Smooth muscle cell of the brain vasculature (primary cell): ENCODE measurements at places on chromosomes 7 and 10.
A peak's percentile ranks its signal among the peaks of the same experiment; 100 is the strongest.

DNA sequence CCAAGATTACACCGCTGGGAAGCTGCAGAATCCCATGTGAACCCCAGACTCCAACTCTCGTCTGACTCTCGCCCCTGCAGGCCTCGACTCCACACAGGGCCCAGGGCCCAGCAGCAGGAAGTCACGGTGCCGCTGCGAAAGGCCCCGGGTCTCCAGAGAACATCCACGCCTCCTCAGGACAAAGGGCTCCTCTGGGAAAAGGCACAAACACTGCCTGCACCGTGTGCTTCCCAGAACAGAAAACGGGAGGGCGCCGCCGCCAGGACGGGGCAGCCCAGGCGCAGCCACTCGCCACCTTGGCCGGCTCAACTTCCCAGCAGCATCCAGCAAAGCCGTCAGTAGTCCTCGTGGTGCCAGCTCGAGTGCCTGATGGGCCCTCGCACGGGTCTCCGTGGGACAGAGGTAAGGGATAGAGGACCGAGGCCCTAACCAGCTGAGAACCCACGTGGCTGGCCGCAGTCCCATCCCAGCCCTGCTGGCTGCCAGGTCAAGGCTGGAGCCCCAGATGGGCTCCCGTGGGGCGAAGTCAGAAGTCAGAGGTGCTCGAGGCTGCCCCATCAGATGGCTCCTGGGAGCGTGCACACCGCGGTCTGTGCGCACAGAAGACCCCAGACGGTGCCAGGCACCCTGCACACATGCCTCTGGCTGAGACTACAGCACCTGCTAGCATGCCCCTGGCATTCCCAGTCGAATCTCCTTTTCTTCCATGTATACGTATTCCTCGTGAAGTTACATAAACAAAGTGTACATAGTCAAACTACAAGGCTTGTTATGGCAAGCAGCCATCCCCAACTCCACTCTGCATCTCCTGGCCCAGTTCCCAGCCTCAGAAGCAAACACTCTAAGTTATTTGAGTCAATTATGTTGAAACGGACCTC lies 60.2 kb downstream of the MAD1L1 start:
- peak; percentile 87 for DNase-seq

DNA sequence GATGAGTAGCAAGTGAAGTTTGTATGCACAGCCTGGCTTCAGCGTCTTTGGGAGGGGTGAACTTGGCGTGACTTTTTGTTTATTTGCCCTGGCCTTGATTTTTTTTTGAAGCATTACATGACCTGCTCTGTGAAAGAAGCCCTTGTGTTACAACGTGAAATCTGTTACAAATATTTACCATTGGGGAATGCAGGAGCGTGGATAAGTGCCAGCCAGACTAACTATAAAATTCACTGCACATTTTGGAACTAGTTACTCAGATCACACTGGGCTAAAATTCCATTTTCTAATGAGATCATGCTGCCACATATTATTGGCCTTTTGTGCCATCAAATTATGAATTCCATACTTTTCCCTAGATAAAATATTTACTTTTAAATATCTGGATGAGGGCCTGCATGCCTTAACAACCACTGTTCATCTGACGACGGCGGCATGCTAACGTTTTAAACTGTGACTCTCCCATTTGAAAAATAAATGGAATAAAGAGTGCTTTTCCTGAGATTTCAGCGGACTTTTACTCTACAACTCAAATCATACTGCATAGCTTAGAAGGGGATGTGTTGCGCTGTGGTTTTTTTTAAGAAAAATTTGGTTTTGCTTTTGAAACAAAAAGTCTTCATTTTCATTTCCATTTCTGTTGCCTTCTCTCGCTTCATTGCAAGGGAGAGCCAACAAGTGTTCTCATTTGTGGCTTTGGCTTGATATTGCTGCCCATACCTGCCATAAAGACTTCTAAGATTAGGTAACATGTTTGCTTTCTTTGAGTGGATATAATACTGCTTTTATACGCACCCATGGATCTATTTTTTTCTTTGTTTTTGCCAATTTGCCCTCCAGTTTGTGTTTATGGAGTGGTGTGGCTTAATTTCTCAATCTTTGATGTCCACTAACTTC lies 352.2 kb downstream of the TFEC start:
- no peak for DNase-seq

GRCh38 chr7:133502498-133502897 lies 249.6 kb downstream of the EXOC4 start:
- DNase-seq: no peak

GRCh38 chr10:93386631-93387369 lies 95.3 kb downstream of the MYOF start:
- DNase-seq: no peak

DNA sequence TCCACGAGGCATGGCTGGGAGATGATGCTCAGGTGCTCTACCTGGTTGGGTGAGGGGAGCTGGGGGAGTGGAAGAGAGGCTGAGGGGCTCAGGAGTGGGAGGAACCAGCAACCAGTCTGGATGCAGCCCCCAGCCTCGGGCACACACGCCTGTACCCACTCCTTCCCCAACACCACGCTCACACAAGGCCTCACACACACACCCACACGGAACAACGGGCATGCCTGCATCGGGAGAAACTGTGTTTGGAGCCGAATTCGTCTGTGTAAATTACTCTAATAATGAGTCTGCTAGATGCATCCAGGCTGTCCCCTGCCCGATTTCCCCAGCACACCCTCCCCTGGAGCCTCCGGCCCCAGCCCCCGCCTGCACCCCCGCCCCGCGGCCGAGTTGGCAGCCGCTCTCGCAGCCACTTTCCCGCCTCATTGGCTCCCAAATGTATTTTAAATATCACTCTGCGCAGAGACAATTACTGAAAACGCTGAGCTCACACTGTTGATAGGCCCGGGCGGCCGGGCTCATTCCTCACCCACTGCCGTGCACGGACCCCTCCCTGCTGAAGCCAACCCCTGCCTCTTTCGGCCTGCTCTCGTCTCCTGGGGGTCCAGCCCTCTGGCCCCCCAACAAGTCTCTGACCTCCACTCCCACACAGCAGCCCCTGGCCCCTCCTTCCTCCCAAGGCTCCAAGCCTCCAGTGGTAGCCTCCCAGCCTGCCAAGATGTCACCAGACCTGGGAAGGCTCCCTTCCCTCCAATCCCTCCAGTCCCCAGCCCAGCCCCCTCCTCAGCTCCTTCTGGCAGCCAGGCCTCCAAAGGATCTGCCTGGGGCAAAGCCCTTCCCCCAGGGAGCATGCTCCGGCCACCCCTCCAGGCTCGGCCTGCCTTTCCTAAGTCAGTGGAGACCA lies 11.1 kb downstream of the H2BK1 start:
- DNase-seq: no peak

GRCh38 chr10:59281861-59282260 lies 80.5 kb downstream of the FAM13C start:
- no peak for DNase-seq

DNA sequence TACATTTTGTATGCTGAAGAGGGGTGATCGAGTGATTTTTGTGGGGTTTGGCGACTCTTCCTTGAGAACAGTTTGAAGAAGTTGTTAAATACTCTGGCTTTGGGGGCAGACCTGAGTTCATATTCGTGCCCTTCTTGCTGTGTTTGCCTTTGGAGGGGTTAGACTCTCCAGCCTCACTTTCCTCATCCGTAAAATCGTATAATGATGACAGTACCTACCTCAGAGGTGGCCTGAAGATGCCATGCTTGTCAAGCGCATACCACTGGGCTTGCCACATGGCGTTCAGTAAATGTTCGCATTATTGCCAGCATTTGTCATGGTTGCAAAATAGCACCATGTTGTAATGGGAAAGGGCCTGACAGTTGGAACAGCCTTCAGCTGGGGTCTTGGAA lies 1.3 kb downstream of the STK17A start:
- no peak for DNase-seq

GRCh38 chr7:94590526-94591162 lies 65.3 kb downstream of the SGCE start:
- DNase-seq: no peak
